ENCODE measurements at places on chromosomes 12 and 14.

DNA sequence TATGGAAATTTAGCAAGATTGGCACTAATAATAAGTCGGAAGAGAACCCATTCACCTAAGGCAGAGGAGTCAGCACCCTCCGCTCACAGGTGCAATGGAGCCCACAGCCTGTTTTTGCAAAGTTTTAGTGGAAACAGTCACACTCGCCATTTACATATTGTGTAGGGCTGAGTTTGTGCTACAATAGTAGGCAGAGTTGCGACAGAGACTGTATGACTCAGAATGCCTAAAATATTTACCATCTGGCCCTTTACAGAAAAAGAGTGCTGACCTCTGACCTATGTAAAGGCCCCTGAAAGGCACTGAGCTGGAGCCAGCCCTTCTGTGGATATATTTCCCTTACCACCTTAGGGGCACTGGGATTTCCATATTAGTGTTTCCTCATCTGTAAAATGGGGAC lies 79.0 kb downstream of the PRIMA1 start:
- DNase-seq, result no peak

GRCh38 chr12:92334552-92334951 lies 188.9 kb upstream of the BTG1 start:
- DNase-seq, result no peak

DNA sequence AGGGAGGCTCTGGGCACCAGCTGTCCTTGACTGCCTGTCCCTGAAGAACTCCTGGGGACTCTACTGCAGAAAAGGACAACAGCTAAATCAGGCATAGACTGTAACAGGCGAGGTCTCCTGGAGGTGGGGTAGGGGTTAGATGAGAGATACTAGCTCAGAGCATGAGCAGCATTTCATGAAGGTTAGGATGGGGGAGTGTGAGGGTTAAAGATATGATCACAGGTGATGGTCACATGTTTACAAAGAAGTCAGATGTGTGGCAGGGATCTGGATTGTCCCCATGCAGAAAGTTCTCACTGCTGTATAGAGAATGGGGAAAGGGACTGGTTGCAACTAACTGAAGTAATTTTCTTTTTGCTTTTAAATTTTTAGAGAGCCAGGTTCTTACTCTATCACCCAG lies 26.5 kb downstream of the TMEM229B start:
- no peak for DNase-seq

GRCh38 chr12:11711651-11712327 lies 62.3 kb downstream of the ETV6 start:
- no peak for DNase-seq

DNA sequence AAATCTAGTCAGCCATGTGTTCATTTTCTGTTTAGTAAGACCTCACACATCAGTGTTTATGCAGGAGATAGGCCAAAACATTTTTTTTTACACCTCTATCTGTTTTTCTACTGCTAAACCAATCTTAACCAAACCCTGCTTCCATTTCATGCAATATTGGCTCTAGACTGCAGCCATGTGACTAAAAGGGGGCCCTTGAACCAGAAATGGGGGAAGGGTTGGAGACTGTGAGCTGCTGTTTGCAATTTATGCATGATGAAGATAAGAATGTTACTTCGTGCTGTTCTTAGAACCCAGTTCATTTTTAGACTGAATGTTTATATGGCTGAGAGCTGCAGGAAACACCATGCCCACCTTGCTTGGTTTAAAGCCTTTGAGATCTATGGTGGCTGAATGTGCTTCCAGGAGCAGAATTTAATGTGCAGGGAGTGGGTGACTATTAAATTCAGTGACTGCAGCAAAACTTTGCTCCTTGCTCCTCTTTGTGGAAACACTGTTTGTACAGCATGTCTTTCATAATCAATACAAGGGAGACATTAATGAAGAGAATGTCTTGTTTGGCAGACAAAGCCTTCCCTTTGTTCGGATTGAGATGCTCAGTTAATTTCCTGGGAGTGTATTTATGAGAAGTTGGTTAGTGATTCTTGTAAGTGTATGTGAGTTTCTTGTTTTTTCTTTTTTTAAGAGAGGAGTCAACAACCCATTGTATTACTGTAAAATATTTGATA lies 53.6 kb downstream of the CHST11 start:
- no peak for DNase-seq

- no peak for DNase-seq
Measured at GRCh38 chr12:15540005-15540404, 217.7 kb downstream of the PTPRO start.

- no peak for DNase-seq
Measured at GRCh38 chr12:58314610-58315009, 373.2 kb downstream of the ATP23 start.

- no peak for DNase-seq
Measured at GRCh38 chr14:63438065-63438757, 105.0 kb downstream of the PPP2R5E start.

GRCh38 chr12:10113075-10113474 lies 14.3 kb upstream of the CLEC1A start:
- DNase-seq, result no peak

DNA sequence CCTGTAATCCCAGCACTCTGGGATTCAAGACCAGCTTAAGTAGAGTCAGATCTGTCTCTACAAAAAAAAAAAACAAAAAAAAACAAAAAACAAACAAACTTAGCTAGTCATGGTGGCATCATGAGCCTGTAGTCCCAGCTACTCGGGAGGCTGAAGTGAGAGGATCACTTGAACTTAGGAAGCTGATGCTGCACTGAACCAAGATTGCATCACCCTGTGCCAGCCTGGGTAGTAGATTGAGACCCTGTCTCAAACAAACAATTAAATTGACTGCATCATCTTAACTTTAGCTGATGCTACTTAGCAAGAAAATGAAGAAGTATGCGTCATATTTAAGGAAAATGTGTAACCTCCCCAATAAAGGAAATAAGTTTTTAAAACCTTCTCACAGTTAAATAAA lies 136.6 kb upstream of the ATXN7L3B start:
- no peak for DNase-seq

Measured in bone marrow (tissue), 2 donors.